ENCODE measurements at places on chromosomes 11 and 22.

DNA sequence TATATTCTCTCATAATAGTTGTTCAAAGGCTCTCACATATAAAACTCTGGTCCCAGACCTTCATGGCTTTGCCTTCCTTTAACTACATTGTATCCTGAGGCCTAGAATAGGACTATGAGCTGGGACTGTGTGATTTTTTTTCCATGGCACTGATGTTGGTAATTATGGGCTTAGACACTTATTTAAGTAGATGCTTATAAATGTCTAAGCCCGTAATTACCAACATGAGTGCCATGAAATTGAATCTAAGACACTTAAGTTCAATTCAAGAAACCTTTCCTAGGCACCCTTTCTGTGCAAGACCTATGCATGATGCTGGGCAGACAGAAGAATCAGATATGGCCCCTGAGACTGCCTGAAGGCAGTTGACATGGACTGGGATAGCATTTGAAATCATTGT lies 63.0 kb downstream of the P4HA3 start:
- no peak for DNase-seq

GRCh38 chr11:88655656-88656055 lies 318.1 kb upstream of the CTSC start:
- no peak for DNase-seq

DNA sequence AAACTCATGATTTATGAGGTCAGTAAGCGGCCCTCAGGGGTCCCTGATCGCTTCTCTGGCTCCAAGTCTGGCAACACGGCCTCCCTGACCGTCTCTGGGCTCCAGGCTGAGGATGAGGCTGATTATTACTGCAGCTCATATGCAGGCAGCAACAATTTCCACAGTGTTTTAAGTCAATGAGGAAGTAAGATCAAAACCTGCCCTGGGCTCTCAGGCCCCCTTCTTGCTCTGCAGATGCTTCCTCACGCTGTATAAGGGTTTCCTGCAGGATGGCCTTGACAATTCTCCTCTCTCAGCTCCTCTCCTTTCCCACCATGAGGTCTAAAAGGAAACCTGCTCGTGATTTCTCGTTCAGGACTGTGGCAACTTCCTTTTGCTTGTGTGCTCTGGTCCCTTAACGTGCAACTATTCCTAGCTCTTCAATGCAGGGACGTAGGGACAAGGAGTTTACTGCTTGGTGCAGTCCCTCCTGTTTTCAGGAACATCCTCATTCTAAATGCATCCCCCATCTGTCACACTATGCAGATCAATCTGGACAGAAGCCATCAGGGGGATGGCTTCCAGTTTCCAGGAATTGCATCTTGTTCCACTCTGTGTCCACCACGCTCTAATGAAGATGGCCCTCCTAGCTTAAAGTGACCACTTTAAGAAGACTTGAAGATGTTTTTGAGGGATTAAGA lies 64.3 kb upstream of the IGLL5 start:
- no peak for DNase-seq

GRCh38 chr22:22929381-22930221 lies 42.0 kb downstream of the IGLL5 start:
- no peak for DNase-seq
